Activated naive CD4-positive, alpha-beta T cell treated with anti-CD3 and anti-CD28 coated beads, Interleukin-2, amount 50 U/mL, for 16 hours (primary cell): ENCODE measurements at places on chromosomes 3 and 15.

DNA sequence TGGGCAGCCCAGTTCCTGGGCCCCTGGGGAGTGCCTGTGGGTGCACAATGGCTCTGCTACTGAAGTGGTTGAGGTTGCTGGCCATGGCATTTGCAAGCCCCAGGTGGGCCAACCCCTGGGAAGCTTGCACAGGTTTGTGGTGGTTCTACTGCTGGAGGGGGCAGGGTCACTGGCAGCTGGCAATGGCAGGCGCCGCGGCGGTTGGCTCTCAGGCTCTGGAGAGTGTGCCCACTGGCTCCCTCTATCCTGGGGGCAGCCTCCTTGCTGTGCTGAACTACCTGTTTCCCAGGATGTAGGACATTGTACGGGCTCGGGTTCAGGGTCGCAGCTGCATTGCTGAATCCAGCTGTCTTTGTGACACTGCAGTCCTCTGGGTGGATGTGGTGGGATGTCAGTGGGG lies 180.2 kb upstream of the HES1 start:
- no peak for DNase-seq

DNA sequence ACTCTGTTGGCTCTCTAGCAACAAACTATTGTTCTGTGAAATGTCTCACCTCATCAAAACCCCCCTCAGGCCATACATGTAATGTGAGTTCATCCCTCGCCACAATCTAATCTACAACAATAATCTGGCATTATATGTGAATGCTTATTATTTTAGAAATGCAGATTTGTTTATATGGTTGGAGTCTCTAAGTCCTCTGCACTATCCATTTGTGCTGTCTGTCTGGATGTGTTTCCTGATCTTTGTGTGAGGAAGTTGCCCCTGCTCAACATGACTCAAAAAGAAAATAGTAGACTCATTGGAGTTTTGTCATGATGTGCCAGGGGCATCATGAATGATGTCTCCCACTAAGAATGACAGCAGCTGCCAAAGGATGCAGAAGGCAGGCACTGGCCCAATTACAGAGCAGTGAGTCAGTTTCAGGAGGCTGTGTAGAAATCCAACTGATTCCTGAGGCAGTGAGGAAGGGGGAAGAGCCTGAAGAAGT lies 161.6 kb upstream of the PDZRN3 start:
- DNase-seq, result no peak

- peak; percentile 62 for DNase-seq
Observed at GRCh38 chr3:196537319-196537984, 22.3 kb upstream of the SMCO1 start.

DNA sequence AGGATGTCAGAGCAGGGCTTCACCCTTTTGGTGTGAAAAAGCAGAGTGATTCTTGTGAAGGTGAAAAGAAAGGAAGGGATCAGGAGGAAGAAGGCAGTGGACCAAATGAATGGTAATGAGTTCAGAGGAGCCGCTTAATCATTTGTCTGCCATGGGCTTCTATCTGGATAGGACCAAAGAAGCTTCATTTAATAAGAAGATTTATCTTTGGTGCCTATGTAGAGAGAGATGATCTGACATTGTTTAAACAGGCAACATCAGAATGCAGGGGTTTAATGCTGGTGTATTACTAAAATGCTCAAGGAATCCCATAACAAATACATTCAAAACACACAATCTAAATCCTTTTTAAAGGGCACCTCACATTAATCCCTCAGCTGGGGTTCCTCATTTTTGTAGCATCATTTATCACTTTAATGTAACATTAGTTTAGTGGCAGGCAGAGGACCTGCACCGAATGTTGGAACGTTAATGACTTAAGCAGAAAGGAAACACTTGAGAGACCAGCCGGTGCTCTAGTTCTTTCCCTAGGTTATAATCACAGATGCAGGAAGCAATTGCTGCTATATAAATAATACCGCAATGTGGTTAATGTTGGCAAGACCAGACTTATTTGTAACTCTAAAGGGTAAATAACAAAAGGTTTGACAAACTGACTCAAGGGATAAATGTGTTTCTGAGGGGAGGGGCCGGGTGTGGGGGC lies 27.9 kb upstream of the IL1RAP start:
- DNase-seq, result no peak

GRCh38 chr3:193830791-193831191 lies 237.8 kb downstream of the OPA1 start:
- DNase-seq, result no peak

DNA sequence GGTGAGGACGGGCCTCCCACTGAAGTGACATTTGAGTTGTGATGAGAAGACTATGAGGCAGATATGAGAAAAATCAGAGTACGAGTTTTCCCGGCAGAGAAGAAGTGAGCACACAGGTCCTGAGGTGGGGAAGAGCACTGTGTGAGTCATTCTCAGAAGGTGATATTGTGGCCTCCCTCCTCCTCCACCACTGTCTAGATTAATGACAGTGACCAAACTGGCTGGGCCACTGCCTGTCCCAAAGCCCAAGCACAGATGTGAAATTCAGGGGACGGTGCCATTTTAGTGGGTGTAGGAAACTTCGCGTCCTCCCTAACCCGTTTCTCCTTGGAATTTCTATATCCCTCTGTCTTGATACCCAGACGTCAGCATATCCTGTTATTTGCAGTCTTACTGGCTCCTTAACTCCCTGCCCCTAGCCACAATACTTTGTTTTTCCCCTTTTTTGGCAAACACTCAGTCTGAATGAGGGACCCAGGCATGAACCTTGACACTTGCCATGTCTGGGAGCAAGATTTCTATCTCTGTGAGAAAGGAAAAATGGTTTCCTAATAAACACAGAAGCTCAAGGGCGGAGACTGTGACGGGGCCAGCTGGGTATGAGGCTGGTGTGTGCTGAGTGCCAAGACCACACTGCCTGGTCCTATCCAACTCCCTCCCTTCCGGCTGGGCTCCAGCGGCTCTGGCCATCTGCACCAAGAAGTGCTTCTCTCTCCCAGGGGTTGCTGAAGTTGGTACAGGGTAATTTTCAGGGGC lies 15.2 kb downstream of the PRICKLE2 start:
- no peak for DNase-seq

GRCh38 chr3:181955566-181955965 lies 243.8 kb downstream of the SOX2 start:
- no peak for DNase-seq

DNA sequence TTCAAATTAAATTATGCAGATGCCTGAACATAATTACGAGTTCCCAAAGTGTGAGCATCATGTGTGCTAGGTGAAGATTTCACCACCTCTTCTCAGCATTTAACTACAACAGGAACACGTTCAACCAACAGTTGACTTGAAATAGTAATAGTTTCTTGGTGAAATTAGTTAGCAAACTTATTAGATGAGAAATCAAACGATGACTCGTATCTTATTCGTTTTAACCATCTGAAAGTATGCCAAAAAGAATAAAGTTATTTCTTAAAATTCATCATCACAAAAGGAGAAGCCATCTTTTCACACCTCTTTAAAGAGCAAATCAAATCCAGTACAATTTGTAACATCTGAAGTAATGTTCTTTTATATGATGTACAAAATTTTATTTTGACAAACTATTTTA lies 2.3 kb downstream of the BNC1 start:
- DNase-seq, result no peak

GRCh38 chr3:186259612-186260383 lies 102.2 kb downstream of the DGKG start:
- DNase-seq, result peak; percentile 58

DNA sequence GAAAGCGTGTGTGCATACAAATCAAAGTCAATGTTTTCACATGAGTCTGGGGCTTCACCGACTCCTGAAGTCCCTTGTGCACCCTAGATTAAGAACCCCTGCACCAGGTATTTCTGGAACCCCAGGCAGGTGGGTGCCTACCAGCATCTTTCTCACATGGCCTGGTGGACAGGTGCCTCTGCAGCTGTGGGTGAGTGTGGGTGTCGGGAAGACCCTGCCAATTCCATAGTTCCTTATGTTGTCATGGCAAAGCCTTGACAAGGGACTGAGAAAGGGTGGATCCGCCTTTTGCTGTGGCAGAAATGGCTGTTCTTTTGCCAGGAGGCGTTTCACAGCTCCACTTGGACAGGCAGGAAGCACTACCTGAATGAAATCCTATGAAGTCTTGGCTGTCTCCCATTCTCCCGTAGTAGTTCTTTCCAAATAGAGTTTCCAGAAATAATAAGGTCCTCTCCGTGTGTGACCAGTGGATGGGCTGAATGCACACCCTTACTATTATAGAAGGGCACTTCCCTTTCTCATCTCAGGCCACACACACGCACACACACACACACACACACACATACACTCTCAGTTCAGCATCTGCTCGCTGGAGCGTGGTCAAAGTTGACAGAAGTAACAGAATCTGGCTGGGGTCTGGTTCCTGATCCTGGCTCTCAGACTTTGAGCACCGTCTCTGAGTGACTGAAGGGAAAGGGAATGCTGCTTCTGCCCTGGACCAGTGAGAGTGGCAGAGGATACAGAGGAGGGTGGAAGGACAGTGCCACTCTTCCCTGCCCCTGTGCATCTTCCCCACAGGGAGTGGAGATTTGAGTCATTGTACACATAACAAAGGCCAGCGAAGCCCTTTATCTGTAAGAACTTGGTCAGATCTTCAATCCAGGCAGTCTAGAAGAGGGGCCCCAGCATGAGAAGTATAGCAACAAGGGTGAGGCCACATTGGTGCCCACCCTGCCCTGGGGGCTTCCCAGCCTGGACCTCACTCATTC lies 38.7 kb downstream of the PDIA5 start:
- DNase-seq, result no peak

- no peak for DNase-seq
Observed at GRCh38 chr15:70636540-70637165, 126.7 kb downstream of the UACA start.

- no peak for DNase-seq
Observed at GRCh38 chr3:188754267-188754666, 417.5 kb upstream of the TPRG1 start.

DNA sequence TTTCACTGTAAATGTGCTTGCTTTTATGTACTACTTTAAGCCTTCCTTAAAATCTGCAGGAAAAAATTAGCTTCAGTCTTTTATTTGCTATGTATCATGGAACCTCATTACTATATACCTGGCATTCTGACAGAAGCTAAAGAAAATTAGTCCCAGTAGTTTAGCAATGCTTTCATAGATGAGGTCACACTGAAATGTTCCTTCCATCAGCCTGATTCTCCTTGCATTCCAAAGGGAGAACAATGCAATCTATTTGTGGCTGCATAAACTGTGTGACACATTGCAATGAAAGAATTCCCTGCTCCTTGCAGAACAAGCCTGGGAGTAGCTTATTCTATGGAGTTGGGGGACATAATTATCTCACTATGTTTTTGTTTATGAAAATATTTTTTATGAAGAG lies 691.5 kb upstream of the ARPP21 start:
- no peak for DNase-seq

- no peak for DNase-seq
Observed at GRCh38 chr15:52405856-52406255, 110.3 kb upstream of the MYO5C start.

GRCh38 chr15:72857331-72858063 lies 73.9 kb upstream of the ADPGK start:
- no peak for DNase-seq

DNA sequence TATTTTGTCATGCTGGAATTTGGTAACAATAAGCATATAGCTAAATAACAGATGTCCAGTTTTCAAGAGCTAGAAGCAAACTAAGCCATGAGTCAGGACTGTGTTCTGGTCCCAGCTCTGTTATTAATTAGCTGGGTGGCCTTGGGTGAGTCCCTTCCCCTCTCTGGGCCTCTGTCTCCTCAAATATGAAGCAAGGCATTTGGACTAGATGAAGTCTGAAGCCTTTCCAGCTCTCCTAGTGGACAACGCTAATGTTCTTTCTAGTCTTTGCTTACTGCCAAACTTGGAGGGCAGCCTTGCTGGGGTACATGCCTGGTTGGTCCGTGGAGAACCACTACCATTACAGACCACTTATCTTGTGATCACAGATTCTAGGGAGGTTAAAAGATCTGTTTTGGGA lies 127.6 kb downstream of the DUT start:
- DNase-seq, result no peak

GRCh38 chr3:53812434-53812833 lies 33.8 kb downstream of the CHDH start:
- DNase-seq, result no peak

GRCh38 chr15:25391971-25392721 lies 46.7 kb downstream of the UBE3A start:
- no peak for DNase-seq

DNA sequence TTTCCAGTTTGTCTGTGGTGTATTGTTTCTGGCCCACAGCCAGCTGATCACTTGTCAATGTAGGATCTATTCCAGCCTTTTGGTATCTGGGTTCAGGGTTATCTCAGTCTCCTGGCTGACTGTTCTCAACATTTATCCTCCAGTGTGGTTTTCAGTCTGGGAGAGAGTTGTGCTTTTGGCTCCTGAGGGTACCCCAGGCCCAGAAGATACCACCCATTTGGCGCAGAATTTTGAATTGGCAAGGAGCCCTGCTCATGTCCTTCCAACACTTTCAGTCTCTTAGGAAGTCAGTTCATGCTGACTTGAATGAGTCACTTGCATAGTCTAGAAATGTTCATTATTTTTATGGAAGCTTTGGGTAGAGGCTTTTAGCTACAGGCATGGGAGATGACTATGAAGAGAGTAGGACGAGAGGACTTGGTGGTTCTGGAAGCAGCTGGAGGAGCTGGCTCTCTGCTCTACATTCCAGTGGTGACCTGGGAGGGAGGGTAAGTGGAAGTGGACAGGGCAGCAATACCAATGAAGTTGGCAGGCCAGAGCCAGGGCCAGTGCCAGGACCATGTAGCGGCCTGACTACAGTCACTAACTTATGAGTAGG lies 7.2 kb downstream of the POLR2H start:
- no peak for DNase-seq

- DNase-seq, result peak; percentile 20
Observed at GRCh38 chr3:187777331-187777941, 32.2 kb upstream of the BCL6 start.

GRCh38 chr15:42453826-42454225 lies 37.1 kb downstream of the ZNF106 start:
- DNase-seq, result no peak
